Fibroblast of the aortic adventitia (primary cell): ENCODE measurements at places on chromosomes 5 and 9. TPM values are rescaled to one million over a fixed set of nuclear protein-coding genes. Genes with fewer than 3 reads are reported as not detected.

SLC36A3 gene
- not detected in 2 replicates for total RNA-seq

DNAI1 gene
- total RNA-seq: 1.1 TPM in 1 of 2 replicates, not detected in the other

GRCh38 chr5:178113141-178113787 is at the start of gene N4BP3:
Gene N4BP3 (plus strand): TSS chr5:178113532. CDS start chr5:178119584, 6,052 bp downstream.
- peak; percentile 18 for DNase-seq

- no peak for DNase-seq
Measured at GRCh38 chr9:137385061-137385655, 37.8 kb downstream of the EXD3 start.

DNA sequence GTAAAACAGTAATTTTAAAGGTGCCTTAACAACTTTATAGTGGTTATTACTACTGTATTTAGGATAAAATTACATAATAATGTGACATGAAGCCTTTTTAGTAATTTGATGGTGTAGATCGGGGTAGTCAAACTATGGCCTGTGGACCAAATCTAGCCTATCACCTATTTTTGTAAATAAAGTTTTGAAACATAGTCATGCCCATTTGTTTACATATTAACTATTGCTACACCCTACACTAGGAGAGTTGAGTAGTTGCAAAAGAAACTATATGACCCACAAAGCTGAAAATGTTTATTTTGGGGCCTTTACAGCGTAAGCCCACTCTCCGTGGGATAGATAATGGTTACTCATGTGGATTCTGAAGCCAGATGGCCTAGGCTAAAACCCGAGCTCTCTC is 6.2 kb downstream of the CEP78 start:
- DNase-seq: no peak

DNA sequence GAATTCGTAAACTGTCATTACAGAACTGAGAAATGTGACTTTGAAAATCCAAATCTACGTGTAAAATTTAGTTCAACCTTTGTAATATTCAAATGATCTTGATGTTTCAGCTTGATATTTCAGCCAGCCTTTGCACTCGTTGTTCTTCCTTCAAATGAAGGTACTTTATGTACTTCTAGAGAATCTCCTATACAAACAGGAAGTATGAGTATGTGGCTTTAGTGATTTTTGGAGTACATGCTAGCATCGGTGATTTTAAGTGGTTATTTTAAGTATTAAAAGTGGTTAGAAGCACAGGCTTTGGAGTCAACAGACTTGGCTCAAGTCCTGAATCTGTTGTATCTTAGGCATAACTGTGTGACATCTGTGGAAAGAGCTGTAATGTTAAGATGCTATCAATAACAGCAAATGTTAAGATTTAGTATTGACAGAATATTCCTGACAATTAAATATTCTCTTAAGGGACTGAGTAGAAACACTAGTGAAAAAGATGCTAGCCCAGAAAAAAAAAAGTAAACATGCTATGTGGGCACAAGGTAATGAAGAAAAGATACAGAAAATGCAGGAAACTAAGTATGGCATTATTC is 398.0 kb downstream of the ADGRV1 start:
- no peak for DNase-seq
